CD4-positive, alpha-beta T cell treated with Interleukin-17A for 1 hour (primary cell): ENCODE measurements at places on chromosomes 7 and 10.

DNA sequence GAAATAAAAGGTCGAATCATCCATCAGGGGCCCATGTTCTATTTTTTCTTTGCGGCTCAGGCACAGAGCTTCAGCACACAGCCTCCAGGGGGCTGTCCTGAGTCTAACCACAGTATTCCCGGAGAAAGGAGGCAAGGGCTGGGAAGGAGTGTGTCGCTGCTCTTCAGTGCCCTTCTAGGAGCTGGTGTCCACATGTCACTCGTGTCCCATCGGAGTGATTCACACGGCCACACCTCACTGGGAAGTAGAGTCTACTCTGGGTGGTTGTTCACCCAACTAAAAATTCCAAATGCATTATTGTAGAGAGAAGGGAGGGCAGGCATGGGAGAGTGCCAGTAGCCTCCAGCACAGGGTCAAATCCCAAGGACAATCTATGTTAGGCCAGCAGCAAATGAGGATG lies 114.8 kb upstream of the LANCL2 start:
- DNase-seq = no peak

- DNase-seq = no peak
Observed at GRCh38 chr10:86389441-86390193, 23.0 kb upstream of the GRID1 start.

DNA sequence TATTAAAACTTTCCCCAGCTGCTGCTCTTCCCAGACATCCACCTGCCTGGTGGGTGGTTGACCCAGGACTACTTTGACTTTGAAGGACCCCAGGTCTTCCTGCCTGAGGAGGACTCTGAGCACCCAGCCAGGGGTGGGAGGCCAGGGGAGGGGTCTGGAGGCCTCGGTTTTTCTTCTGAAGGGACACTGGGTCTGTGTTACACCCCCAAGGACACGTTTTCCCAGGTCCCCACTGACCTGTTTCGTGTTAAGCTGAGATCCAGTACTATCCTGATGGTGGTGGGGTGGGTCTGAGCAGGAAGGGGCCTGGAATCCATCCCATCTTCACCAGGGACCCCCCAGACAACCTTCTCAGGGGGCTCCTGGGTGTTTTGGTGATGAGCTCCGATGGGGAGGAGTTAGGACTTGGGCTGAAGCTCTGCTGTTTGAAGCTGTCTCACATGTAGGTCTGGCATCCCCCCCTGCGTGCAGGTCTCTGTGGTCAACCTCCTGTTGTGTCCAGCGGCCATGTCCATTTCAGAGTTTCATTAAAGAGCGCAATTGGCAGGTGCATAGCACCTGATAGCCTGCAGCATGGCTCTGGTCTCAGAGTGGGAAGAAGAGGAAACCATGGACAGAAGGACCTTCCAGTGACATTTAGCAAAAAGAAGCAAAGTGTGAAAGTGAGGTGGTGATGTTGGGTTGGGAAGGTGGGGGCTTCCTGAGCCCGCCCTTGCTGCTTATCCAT lies 3.5 kb downstream of the JAKMIP3 start:
- no peak for DNase-seq

GRCh38 chr7:33754933-33755928 lies 150.1 kb upstream of the BMPER start:
- no peak for DNase-seq

DNA sequence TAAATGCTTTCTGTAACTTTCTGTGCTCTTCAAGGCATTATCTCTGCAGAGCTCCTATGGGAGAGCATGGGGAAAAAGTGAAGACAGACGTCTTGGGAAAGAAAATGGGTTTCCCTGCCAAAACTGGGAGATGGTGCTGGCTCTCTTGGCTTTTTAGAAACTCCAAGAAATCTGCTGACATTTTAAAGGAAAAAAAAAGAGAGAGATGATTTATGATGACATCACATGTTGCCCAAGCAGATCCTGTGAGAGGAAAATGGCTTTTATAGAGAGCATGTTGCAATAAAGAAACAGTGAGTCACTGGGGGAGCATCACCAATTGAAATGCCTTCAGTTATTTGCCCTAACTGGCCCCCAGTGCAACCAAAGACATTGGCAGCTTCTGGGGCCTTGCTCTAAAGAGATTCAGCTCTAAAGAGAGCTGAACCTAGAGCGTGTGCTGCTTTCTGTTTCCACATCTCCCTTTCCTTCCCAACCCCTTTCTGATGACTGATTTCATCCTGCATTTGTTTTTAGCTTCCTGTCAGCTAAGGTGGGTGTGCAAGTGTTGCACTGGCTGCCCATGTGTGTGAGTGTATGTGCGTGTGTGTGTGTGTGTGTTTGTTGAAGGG lies 37.7 kb downstream of the LRMDA start:
- DNase-seq = no peak
